NCI-H69 (cell line): ENCODE measurements at places on chromosomes 16 and 17.

DNA sequence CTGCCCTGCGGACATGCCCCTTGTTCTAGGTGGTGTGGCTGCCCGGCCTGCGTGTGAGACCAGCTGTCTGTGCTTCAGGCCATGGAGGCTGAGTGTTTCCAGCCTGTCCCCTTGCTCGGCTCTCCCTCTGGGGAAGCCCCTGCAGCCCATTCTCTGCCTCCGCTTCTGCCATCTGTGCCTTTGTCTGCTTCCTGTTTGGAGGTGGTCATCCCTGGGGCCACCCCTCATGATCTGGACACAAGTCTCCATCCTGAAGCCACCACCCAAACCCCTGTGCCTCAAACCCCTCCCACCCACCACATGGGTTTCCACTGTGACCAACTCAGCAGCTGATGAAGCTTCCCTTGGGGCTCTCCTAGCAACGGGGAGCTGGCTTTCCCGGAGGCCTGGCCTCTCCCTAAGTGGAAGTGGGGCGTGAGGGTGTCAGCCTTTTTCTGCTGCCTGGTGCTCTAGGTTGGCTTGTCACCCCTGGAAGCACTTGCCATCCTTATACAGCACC, 184.9 kb downstream of the SEC14L1 start:
- DNase-seq: no peak

GRCh38 chr17:82598256-82599119, 49.8 kb downstream of the WDR45B start:
- DNase-seq: no peak

- DNase-seq: peak; percentile 91
These were observed 38.5 kb downstream of the TBC1D16 start for GRCh38 chr17:79997011-79997660.

DNA sequence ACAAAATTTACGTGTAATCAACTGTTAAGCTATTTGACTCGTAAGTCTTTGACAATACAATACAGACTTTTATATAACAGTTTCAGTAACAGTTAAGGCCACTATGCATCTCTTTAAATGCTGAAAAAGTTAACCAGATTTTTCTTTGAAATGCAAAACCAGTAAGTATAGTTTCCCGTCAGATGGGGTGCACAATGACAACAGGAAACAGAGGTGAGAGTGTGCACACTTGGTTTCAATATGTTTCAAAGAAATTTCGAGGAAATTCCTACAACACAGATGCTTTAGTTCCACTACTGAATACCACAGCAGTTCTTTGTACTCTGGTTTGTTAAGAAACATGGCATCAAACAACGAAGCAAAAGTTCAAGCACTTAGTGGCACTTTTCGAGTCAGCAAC, 48.4 kb downstream of the RNF157 start:
- DNase-seq: no peak

- peak; percentile 87 for DNase-seq
These were observed 13.7 kb downstream of the MYO15B start for GRCh38 chr17:75601057-75601987.

DNA sequence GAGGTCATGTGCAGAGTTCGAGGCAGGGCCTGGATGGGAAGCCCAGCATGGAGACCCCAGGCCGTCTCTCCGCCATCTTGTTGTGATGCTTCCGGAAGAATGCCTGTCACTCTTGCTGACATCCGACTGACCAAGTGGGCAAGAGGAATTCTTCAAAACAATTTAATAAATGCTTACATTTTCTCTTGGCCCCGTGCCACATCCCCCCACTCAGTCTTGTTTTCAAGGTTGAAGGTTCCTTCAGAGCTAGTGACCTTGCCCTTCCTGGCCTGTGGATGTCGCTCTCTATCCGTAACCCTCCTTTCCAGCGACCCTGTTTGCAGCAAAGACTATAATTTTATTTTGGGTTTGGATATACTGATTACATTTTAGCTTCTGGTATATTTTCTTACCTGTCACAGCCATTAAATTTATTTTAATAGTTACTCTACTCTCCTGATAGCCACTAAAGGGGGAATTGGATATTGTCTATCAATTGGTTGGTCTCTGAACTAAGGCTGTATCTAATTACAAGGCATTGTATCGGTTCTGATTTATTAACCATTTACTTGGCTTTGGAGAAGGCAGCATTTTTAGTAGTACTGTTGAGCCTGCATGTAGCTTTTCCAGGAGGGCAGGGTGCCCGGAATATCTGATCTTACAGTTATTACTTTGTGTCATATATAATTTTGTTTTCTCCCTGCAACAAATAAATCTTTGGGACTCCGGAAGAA, 264.5 kb downstream of the WWOX start:
- DNase-seq: no peak
